ENCODE measurements at places on chromosomes 5 and 9.

- no peak for DNase-seq
Measured at GRCh38 chr5:95194856-95195255, 90.0 kb downstream of the MCTP1 start.

DNA sequence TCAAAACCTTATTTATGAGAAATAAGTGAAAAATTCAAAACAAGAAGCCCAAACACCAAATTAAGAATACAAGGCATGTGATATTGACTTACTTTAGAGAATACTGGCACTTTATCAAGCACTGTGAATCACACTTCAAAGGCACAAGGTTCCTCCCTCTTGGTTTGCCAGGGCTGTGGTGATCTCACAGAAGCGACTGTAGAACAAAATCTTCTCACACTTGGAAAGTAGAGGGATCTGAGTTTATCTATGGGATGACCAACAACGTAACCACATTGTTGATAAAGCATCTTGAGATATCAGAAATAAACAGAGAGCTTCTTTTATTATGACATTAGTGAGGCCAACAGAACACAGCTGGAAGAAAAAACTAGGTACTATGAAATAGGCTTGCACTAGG lies 295.9 kb downstream of the NFIB start:
- DNase-seq = no peak

GRCh38 chr5:33834334-33834733 lies 57.5 kb downstream of the ADAMTS12 start:
- no peak for DNase-seq

GRCh38 chr5:55821731-55822512 lies 29.2 kb upstream of the IL31RA start:
- peak; percentile 35 for DNase-seq
